ENCODE measurements at places on chromosomes 2 and 18.

- no peak for DNase-seq
These were observed 24.3 kb upstream of the MAPRE3 start for GRCh38 chr2:26945991-26946750.

GRCh38 chr2:21257621-21258020 is 133.9 kb downstream of the TDRD15 start:
- no peak for DNase-seq

GRCh38 chr2:104868505-104868866 is 14.6 kb downstream of the POU3F3 start:
- no peak for DNase-seq

GRCh38 chr18:47381975-47382570 is 130.6 kb upstream of the SKOR2 start:
- DNase-seq: no peak

- DNase-seq: peak; percentile 63
These were observed 210.5 kb downstream of the SH3RF3 start for GRCh38 chr2:109339519-109339966.

DNA sequence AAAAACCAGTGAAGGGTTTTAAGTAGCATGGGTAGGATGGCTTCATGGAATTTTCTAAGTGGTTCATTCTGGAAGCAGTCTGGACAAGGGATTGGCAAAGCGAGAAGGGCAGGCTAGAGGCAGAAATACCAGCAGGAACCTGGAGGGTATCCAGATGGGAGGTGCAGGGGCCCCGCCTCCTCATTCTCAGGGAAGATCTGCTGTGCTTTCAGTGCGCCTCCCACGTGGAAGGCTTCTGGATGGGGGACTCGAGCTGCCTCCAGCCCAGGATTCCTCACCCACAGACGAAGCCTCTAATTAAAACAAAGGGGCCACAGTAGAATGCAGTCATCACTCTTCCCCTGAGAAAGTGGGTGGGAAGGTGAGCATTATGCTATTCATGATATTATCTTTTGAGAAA is 79.8 kb downstream of the VSNL1 start:
- no peak for DNase-seq

GRCh38 chr2:60544062-60544461 is 9.4 kb downstream of the BCL11A start:
- DNase-seq: no peak

DNA sequence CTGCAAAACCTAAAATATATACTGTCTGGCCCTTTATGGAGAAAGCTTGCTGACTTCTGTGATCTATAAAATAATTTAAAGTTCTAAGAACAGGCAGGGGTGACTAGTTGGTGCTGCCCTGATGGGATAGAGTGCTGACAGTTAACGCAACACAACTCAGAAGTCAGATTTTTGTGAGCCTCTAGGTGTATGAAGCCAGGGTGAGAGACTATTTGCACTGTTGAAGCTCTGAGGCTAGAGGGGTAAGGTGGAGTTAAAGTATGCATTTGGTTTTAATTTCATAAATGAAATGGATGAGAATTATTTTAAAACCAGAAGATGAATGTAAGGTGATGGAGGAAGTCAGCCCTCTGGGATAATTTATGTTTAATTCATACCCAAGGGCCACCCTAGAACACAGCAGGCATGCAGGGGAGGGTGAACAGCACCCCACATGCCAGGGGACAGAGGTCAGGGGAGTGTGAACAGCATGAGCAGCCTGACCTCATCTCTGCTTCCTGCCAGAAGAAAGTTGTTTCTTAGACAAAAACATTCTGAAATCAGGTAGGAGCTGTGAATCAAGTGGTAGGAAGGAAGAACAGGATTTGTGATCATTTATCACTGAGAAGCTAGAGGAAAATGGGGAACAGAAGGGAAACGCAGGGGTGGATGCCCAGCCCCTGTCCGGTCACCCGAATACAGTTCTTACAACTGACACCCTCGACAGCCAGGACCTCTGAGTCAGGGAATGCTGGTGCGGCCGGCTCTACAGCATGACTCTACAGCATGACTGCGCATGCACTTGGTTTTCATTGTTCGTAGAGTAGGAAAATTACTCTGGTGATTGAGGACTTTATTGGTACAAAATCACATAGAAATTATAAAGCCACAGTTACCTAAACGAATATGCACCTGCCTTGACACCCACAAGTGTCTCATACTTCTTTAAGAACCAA is 93.1 kb downstream of the MBP start:
- DNase-seq: no peak

DNA sequence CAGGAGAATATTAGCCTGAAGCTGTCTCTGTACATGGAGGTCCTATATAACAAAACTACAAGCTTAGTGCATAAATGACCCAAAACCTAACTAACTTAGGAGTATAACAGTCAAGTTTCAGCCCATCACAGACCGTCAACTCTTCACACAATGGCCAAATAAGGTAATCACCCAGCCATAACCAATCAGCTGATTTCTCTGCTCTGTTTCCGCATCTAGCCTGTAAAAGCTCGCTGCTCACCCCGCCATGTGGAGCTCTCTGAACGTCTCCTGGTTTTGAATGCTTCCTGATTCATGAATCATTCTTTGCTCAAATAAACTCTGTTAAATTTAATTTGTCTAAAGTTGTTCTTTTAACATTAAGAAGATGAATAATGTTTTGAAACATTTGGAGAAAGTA is 593.6 kb downstream of the TMX3 start:
- no peak for DNase-seq

DNA sequence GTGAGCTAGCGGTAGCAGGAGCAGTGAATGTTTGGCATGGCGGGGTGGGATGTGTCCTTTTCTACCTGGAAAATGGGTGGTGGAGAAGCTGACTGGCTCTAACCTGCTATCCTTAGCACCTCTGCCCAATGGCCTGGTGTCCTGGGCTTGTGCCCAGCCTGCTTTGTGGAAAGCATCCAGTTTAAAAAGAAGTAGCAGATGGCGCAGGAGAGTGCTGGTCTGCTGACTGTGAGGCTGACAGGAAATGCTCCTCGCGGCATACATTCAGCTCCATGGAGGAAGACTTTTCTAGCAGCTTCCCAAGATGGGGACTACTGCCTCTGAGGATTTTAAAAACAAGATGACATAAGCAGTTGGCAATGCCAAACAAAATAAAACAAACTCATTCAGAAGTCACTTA is 56.2 kb upstream of the LYPD6B start:
- DNase-seq: no peak

GRCh38 chr2:159798376-159798725 is 343 bp upstream of the CD302 start:
- DNase-seq: no peak

- no peak for DNase-seq
These were observed 513.1 kb downstream of the PARD3B start for GRCh38 chr2:205058409-205058808.

DNA sequence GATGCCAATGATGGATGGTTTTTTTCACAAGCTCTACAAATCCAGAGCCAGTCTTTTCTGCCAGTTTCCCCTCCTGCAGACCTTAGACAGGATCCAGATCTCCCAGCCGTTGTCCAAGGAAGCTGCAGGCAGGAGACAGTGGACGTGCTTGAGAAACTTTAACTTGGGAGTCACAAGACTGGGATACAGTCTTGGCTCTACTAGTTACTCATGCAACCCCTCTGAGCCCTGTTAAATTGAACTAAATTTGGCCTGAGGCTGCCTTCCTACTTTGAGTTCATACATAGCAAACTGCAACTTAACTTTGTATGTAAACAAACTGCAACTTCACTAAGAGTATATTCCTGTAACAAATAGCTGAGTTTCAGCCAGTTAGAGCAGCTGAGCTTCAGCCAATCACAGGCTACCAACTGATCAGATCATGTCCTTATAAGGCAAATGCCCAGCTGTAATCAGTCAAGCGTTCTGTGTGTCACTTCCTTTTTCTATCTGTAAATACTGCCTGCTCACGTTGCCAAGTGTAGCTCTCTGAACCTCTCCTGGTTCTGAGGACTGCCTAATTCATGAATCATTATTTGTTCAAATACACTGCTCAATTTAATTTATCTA is 140.9 kb downstream of the CAPN13 start:
- peak; percentile 99 for DNase-seq

GRCh38 chr2:174977364-174977763 is 27.8 kb downstream of the CHN1 start:
- DNase-seq: no peak

DNA sequence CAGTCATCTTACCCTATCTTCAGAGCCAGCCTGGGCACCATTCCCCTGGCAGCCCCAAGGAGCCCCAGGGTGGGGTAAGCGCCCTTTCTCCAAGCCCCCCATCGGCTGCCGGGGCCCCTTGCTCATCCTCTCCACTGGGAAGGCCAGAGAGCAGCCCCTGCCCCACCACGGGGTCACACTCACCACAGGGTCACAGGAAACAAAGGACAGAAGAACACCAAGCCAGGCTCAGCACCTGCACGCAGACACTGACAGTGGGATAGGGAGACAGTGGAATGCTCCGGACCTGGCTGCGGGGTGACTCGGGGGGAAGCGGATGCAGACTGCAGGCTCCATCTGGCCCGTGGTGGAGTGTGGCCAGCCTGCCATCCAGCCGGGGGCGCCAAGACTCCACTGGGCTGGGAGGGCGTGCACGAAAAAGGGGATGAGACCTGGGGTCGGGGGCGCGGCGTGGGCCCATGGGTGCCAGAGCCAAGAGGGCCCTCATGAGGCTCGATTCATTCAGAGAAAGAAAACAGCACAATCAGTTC is 21.1 kb downstream of the HDAC4 start:
- DNase-seq: no peak

- DNase-seq: no peak
These were observed 37.8 kb downstream of the HS6ST1 start for GRCh38 chr2:128280901-128281321.

- DNase-seq: no peak
These were observed 18.2 kb upstream of the PCBP1 start for GRCh38 chr2:70069049-70069448.

GRCh38 chr2:127454595-127455565 is 36.7 kb downstream of the PROC start:
- no peak for DNase-seq

DNA sequence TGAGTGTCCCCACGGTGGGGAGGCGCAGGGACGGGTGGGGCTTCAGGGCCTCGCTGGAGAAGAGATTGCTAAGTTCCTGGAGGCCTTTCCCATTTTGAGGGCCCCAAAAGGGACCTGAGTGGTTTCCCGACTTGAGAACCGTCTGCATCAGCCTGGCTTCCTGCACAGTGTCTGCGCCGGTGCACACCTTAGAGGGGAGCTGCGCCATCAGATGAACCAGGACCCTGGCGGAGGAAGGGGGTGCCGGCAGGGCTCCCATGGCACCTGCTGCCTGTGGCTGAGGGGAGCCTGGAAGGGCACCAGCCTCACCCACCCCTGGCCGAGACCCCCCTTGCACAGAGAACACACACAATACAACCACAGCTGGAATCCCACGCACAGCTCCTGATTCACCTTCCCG is 465.1 kb upstream of the MYT1L start:
- DNase-seq: no peak

DNA sequence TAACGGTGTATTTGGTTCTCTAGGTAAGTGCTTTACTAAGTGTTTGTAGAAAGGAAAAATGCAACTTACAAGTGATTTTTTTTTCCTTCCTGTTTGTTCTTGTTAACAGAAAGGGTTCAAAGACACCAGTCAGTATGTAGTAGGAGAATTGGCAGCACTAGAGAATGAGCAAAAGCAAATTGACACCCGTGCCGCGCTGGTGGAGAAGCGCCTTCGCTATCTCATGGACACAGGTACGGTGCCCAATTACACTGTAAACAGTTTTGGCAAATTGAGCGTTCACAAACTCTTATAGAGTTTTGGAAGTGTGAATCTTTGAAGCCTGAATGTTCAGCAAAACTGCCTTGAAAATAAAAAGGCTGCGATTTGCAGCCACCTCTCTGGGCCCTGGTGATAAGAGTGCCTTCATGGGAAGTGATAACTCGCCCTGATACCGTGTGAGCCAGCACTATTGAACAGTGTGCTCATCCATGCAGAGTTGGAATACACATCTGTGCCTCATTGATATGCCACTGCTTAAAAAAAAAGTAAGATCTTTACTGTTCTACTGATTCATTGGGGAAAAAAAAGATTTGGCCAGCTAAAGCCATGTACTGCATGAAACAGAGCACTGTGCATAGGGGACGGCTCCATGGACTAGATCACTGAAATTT is 54.0 kb upstream of the OTX1 start:
- no peak for DNase-seq

DNA sequence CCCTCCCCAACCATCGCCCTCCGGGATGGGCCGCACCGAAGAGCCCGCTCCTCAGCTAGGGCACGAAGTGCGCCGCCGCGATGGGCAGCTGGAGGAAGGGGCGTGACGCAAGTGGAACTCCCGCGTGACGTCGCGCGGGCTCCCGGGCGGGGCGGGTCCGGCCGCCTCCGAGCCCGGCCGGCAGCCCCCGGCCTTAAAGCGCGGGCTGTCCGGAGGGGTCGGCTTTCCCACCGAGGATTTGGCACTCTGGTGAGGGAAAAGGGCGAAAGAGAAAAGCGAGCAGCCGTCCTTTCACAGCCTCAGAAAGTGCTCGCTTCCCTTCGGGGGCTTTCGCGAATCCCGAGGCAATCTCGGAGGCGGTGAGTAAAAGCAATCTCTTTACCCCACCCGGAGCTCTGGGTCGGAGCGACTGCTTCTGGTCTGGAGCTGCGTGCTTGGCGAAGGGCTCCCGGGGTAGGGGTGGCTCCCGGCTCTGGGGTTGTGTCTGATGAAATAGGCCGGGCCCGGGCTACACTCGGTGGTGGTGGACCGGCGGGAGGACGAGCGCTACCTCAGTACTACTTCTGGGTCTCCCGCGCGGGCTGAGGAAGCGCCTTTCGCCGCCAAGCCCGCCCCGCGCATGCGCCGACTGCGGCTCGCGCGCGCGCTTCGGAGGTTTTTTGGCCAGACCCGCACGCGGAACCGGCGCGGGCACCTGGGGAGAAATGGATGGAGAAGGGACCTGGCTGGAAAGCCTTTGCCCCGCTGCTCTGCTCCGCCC is at the start of gene RBBP8:
Gene RBBP8, plus strand, starts transcription at position 123 of the 760 bp plus-strand sequence. CDS start 3,524 bp downstream, outside the sequence.
- peak; percentile 46 for DNase-seq

DNA sequence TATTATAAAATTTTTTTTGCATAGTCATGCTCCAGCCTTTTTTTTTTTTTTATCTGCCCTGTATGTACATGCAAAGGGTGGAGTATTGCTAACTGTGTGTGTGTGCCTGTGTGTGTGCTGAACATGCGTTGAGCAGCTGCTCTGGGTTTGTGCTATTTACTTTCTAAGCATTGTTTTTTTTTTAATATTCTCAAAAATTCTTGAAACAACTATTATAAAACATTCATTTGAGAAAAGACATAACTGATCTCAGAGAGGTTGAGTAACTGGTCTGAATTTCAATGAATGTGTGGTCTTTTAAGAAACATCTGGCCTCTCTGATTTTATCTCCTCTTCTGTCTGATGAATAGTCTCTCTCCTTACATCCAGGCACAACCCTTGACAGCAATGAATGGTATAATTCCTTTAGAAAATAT is 366.0 kb upstream of the SLC14A2 start:
- peak; percentile 45 for DNase-seq

- DNase-seq: peak; percentile 57
These were observed 72.2 kb downstream of the CRIM1 start for GRCh38 chr2:36427790-36428243.
